Stimulated activated CD4-positive, alpha-beta T cell treated with anti-CD3 and anti-CD28 coated beads, TNF-alpha, amount 100 ng/mL, for 1 hour (primary cell): ENCODE measurements at places on chromosomes 12 and 14.

DNA sequence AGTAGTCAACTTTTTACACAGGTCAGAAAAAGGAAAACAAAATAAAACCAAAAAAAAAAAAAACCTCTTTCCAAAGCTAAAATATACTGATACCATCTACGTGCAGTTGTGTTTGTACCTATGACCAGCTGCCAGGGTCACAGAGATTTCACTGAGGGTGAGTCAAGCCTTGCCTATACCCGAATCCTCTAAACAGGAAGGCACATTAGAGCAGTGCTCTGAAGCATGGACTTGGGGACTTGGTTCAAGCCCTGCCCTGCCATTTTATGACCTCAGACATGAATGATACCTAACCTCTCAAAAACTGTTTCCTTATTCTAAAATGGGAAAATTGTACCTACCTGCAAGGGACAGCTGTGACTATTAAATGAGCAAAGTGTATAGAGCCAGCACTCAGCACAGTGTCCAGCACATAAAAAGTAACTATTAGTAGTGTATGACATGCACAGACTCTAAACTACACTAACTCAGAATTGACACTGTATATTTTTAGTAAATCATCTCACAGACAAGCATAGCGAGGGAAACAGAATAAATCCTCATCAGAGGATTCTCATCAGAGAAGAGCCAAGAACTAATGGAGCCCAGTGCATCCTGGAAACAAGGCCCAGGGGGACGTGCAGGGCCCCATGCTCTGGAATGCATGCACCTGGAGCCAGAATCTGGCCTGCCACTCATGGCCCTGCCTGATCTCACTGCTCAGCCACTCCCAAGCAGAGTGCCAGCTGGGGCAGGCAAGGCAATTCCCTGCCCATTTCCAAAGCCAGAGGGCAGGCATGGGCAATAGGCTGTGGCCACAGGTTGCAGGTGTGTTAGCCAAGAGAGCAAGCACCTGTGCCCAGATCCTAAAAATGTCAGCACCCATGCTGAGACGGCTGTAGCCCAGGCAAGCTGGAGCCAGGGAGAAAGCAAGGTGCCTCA lies 57.0 kb downstream of the NT5DC3 start:
- no peak for DNase-seq

- no peak for DNase-seq
Measured at GRCh38 chr12:14264316-14264715, 101.2 kb upstream of the ATF7IP start.

GRCh38 chr14:84520711-84521338 lies 1009.1 kb upstream of the FLRT2 start:
- no peak for DNase-seq

GRCh38 chr14:50501642-50502041 lies 30.7 kb downstream of the MAP4K5 start:
- DNase-seq, result no peak

DNA sequence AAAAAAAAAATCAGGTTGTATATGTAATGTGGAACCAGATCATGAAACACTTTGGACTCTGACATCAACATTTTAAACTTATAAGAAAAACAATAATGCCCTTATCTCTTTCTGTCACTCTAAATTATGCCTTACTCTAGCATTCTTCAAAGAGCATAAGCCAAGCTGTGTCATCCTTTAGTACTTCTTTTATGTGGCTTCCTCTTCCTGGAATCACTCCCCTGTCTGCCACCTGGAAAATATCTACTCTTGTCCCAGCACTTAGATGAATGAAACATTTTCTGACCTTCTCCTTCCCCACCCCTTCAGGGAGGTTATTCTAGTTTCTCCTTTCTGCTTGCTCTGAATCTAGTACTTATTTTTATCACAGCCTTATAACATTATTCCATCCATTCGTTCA lies 101.2 kb downstream of the CNTN1 start:
- no peak for DNase-seq

DNA sequence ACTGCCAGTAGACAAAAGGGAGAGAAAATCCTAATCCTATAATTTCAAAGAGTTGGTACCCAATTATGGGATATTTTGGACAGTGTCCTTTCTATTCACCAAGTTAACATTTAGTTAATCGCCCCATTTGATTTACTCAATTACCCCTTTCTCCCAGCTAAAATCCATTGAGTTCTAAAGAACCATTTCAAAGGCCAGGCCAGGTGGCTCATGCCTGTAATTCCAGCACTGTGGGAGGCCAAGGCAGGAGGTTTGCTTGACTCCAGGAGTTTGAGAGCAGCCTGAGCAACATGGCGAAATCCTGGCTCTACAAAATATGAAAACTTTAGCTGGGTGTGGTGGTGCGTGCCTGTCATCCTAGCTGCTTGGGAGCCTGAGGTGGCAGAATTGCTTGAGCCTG lies 5.5 kb upstream of the GPR19 start:
- no peak for DNase-seq

GRCh38 chr12:132078190-132078589 lies 65.9 kb downstream of the DDX51 start:
- no peak for DNase-seq

DNA sequence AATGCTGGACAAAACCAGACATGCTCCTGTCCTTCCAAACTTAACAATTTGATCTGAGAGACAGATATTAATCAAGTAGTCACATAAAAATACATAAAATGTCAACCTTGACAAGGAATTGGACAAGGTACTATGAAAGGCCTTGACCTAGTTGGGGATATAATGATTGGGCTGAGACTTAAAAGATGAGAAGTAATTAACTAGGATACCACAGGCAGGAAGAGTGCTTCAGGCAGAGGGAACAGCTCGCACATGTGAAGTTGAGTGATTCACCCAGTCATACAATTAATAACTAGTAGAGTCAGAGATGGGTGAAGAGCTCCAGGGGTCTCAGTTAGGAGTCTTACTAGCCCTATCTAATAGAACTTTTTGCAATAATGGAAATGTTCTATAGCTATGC lies 259.5 kb downstream of the MSRB3 start:
- no peak for DNase-seq

- no peak for DNase-seq
Measured at GRCh38 chr14:59208224-59208814, 19.9 kb downstream of the DAAM1 start.

GRCh38 chr12:57632958-57633840 lies at the start of gene B4GALNT1:
B4GALNT1 (minus strand) TSS chr12:57633201; CDS start chr12:57632132, 1,069 bp downstream.
- peak; percentile 60 for DNase-seq

DNA sequence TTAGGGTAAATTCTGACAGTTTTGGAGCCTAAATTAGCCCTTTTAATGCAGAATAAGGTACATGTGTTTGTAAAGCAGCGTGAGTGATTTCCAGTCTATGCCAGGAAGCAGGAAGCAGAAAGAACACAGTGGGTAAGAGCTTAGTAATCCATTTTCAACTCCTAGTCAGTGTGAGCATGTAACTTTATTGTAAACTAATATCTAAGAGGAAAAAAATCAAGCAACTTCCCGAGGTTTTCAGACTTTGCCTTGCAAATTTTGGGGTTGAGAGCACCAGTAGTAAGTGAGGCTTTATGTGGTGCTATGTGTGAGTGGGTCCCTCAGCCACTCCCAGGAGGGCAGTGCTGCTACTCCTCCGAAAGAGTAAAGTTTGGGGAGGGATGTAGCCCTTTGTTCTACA lies 2.9 kb downstream of the CIPC start:
- DNase-seq, result no peak

DNA sequence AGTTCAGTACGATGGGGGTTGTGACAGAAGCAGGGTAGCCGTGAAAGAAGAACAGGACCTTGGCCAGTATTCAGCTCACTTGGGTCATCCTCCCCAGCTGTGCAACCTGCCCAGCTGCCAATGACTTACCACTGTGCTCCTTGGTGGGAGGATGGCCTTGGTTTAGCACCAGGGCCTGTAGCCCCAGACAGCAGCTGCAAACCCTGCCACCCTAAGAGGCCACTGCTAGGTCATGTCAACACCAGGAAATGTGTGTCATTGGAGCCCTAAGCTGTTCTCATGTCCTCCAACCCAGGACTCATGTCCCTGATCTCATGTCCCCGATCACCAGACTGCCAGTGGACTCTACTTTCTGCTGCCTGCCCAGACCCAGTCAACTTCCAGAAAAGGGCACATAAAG lies 3.0 kb upstream of the CRACR2A start:
- DNase-seq, result no peak

GRCh38 chr12:119180380-119181040 lies 1.8 kb downstream of the HSPB8 start:
- DNase-seq, result no peak

- DNase-seq, result peak; percentile 41
Measured at GRCh38 chr12:124774462-124775167, 89.0 kb downstream of the SCARB1 start.

GRCh38 chr14:53316504-53316903 lies 163.4 kb upstream of the DDHD1 start:
- DNase-seq, result no peak

DNA sequence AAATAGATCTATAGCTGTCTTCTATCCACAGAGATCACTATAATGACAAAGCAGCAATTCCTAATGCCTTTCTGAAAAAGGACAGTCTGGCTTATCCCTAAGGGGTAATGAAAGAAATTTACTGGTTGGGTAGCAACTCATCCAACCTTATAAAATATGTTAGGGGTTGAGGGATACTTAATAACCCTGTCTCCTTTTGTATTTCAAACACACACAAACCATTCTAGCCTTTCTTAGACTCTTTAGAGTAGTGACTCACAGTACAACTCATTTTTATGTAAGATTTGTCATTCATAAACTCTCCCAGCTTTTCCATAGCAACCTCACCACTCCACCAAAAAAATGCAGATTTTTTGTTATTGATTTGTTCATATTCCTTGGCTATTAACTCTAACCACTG lies 167.9 kb downstream of the FSCB start:
- no peak for DNase-seq

DNA sequence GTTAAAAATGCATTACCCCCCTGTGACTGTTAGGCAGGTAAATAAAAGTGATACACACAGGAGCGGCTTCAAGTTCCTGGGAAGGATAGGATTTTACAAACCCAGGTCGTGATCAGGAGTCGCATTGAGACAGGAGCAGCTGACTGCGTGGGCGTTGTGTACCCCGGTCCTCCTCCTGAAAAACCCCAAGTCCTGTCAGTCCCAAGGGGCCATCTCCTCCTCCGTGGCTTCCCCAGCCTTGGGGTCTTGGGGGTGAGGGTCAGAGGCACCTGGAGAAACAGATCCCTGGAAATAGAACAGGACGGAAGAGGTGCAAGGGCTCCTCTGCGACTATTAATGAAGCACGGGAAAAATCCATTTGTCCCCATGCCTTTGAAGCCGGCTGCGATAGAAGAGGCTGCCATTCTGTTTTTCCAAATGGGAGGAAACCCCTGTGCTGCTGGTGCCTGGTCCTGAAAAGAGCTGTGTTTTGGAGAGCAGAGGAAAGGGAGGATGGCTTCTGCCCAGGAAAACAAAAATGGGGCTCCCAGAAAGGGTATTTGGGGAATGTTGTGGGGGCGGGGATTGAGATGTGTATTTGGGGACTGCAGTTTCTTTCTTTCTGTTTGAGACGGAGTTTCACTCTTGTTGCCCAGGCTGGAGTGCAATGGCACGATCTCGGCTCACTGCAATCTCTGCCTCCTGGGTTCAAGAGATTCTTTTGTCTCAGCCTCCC lies 143.1 kb downstream of the ZNF664 start:
- no peak for DNase-seq

DNA sequence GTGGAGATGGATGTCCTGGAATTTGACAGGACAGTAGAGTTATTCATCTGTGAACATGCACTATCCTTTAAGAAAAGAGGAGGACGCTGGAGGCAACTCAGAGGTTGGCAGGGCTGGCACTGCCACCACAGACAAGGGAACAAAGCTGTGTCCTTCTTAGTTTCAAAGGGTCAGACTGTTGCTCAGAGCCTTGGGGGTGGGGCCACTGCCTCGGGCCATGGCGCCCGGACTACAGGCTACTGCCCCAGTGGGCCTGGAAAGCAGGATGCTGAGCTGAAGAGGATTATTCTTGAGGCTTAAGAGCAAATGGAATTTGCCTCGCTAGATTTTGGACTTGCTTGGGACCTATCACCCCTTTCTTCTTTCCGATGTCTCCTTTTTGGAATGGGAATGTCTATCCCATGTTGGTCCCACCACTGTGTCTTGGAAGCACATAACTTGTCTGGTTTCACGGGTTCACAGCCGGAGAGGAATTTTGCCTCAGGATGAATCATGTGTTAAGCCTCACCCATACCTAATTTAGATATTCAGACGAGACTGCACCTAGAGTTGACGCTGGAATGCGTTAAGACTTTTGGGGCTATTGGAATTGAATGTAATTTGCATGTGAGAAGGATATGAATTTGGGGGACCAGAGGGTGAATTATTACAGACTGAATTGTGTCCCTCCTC lies 114.8 kb upstream of the RFLNA start:
- DNase-seq, result no peak

DNA sequence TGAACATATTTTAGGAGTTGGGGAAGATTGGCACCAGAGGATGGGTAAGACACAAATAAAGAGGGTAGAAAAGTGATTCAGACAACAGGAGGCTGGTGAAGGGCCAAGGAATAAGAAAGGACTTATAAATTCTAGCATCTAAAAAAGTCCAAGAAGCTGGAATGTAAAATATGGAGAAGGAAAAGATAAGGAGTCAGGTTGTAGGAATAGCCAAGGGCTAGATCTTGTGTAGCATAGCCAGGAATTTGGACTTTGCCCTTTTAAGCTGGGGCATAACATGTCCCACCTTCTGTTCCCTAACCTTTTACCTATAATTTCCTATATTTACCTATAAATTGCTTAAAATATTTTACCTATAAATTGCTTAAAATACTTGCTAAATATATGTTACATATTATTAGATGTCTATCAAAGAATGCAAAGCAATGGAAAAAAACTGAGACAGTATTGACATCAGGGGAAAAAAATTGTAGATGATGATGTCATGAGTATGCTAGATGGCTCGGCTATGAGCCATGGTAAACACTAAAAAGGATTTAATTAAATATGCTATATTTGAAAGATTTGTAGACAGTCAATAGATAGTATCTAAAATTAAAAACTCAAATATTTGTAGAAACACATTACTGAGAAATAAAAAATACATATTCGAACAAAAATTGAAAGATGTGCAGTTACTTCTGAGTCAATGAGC lies 99.7 kb upstream of the PLEKHG7 start:
- DNase-seq, result no peak

DNA sequence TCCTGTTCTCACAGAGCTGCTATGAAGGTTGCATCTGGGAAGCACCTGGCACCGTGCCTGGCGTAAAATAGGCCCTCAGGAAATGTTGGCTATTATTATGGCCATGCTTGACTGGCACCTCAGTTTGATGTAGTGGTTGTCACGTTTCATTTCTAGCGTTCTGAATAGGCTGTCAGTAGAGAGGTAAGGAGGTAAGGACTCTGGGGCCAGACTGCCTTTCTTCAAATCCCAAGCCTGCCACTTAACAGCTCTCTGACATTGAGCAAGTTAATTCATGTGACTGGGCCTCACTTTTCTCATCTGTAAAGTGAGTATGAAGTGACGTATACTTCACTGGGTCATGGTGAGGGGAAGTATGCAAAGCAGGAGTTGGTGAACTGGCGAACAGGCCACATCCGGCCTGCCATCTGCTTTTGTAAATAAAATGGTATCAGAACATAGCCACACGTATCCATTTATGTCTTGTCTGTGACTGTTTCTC lies 196.2 kb downstream of the CACNA1C start:
- DNase-seq, result no peak
